NCI-H1436 (cell line): ENCODE measurements at places on chromosomes 2 and 18.

DNA sequence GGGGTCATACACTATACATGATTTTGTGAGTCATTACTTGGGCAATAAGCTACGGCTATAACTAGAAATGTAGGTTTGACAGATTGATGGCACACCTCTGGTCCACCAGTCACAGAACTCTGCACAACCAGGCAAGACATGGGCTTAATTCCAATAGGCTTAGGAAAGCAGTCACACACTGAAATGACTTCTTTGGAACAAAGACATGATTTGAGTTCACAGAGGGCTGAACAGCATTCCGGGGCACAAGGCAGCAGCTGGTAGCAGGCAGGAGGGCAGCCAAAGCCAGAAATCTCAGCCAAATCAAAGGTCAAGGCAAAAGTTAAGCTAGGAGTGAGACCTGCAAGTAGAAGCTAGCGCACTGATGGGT, 27.4 kb downstream of the FABP1 start:
- DNase-seq, result no peak

DNA sequence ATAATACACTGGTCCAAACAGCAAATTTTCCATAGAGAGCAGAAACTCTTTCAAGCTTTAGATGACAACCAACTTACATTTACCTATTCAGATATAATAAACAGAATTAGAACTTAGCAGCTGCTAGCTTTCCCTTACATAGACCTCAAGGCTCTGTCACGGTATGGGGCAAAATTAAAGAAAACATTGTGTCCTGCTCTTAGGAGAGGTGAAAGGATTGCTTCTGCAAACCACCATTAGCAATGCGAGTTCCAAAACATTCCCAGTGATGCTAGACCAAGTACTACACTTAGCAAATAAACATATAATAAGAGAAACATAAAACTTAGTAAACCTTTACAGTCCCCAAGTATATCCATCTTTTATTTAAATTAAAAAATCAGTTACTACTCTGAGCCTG, 183.3 kb downstream of the CAMKMT start:
- DNase-seq, result no peak

GRCh38 chr2:85959185-85959584, 70.4 kb upstream of the ST3GAL5 start:
- DNase-seq, result no peak

GRCh38 chr2:96185516-96185915, 23.1 kb downstream of the STARD7 start:
- no peak for DNase-seq

GRCh38 chr2:5482929-5483331, 209.3 kb upstream of the SOX11 start:
- DNase-seq, result no peak

DNA sequence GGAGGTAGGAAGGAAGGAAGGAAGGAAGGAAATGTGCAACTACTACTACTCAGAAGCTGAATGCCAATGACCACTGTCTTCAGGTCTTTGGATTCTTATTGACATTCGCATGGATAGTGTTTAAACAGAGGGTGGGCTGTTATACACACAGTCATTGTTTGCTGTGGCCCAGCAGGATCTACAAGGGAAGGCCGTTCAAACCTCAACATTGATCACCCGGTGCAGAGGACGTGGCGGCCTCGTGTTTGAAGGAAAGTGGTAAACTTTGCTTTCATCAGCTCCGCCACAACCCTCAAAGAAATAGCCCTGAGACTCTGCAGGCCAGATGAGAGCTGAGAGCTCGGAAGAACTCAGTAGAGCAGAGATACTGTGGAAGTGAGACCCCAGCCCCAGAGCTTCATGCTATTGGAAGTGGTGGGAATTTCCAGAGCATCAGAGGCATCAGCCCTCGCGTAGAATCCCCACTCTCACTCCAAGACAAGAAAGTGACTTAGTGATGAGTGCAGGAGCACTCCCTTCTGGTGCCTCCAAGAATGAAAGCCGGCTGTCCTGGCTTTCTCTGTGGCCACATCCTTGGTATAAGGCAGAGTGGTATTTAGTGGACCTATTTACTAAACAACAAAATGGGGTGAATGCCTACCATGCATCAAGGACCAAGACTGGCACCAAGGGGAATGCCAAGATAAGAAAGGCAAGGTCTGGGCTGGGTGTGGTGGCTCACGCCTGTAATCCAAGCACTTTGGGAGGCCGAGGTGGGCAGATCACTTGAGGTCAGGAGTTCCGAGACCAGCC, 10.1 kb upstream of the ROCK2 start:
- DNase-seq, result no peak

DNA sequence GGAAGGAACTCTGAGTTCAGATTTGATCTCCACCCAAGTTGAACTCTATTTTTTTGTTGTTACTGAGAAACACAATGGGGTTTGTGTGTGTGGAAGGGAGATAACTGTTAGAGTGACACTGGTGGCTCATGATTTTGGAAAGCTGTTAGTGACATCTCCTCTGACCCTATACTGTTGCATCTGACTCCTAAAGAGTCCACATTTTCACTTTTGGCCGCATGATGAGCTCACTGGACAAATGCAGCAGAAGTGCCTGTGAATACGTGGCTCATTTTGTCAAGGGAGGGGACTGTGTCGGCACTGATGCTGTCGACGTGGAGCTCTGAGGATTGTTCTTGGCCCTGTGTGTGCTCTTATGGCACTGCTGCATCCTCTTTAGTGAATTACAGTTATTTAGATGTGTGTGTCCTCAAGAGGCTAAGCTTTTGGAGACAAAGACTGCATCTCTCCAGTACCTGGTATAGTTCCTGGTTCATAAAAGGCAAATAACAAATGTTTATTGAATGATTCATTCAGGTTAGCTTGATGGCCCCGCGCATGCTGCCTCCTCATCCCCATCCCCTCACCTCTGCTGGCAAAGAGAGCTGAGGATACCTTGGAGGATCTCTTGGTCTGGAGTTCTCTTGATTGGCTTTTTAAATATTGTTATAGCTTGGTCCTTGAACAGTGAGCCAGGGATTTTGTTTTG, 135.4 kb downstream of the PHLPP1 start:
- DNase-seq, result no peak

DNA sequence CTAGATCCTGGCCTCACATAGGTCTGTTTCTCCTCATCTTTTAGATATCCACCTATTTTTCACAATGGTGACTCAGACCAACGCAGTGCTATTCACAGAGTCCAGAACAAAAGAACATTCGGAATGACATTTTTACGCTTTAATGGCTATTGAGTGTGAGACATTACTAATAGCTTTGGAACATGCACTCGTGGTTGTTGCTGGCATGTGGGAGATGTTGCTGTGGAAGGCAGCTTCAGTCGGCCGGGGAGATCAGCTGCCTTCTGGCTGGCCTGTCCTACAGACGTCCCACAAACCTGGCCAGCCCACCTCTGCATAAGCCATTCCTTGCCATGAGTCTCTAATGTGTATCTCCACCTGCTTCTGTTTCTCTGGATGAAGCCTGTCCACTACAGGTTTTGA, 3.4 kb downstream of the MBP start:
- DNase-seq, result no peak

DNA sequence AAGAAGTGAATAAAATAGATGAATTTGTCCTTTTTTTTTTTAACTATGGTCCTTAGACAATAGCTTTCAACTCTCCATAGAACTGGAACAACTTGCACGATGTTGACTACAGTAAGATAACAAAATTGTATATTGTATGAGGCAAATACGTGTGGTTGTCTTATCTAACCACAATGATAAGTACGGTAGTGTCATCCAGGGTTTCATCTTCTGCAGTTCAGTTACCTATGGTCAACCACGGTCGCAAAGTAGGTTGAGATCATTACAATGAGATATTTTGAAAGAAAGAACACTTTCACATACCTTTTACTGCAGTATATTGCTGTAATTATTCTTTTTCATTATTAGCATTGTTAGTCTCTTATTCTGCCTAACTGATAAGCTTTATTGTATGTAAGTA, 295.2 kb downstream of the PARD3B start:
- no peak for DNase-seq

DNA sequence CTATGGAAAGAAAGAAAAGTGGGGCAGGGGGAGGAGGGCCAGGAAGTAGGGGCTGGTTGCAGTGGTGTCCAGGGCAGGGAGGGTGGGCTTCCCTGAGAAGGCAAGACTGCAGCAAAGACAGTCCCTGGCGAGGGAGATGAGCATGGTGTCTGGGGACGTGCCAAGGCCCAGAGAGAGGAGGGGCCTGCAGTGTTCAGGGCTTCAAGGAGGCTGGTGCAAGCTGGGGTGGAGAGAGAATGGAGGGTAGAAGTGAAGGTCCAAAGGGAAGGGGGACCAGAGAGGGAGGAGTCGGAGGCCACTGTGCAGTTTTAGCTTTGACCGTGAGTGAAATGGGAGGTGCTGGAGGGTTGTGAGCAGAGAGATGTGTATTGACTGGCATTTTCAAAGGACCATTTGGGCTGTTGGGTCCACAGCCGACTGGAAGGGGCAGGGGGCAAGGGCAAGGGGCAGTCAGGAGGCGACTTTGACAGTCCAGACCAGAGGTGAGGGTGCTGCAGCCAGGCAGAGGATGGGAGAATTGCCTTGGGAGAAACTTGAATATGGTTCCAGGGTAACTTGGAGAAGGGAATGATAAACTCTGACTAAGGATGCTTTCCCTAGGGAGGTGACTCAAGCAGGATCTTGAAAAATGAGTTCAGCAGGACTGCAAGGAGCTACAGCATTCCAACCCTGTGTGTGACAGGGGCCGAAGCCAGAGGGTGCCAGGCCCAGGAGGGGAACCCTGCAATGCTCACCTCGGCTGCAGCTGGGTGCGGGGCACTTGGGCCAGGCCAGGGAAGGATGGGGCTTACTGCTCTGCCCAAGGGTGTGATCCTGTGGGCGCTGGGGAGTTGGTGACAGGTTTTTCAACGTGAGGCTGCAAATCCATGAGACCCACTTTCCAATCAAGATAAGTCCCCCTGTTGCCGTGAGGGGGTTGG, 177.1 kb upstream of the HAAO start:
- DNase-seq, result no peak

DNA sequence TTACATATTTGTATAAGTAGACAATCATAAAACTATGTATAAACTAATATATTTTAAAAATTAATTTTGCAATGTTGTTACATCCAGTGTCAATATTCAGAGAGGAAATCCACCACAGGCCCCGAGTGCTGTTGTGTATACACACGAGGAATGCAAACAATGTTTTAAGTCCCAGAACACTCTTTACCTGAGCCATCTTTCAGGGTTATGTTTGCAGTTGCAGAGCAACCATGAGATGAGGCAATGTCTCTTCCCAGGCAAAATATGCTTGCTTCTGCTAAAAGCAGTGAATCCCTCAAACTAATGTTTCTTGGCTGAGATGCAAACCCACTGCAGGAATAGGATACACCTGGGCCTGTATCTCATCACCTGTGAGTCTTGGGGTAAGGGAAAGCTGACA, 91.3 kb downstream of the ASXL2 start:
- no peak for DNase-seq

DNA sequence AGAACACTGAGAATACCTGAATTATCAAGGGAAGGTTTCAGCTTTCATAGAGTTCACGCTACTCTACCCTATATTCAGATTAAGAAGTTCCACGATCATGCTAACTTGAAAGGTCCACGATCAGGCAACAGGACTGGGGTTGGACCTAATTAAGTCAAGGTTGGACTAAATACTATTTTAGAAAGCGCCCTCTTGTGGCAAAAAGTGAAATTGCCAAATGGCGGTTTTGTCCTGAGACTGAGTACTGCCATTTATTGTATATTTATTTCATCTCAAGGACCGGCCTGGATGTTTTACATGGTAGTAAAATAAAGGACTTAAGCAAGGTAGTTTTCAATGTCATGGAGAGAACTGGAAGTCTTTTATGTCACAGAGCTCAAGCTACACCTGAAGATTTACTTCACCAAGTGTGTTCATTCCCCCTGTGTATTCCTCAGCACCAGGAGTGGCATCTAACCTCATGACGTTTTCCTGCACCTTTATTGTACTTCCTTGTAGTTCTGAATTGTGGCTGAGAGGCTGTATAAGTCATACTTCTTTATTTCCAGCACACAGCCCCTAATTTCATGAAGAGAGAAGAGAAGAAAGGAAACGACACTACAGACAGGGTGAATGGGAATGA, 56.8 kb downstream of the SRD5A2 start:
- peak; percentile 47 for DNase-seq

GRCh38 chr18:32909798-32910561, 137.2 kb upstream of the KLHL14 start:
- no peak for DNase-seq

GRCh38 chr2:169670215-169670651, 24.0 kb downstream of the CFAP210 start:
- no peak for DNase-seq

- no peak for DNase-seq
Observed at GRCh38 chr2:46837112-46837454, 78.5 kb downstream of the MCFD2 start.

- DNase-seq, result no peak
Observed at GRCh38 chr2:159140070-159140769, 146.3 kb downstream of the WDSUB1 start.

DNA sequence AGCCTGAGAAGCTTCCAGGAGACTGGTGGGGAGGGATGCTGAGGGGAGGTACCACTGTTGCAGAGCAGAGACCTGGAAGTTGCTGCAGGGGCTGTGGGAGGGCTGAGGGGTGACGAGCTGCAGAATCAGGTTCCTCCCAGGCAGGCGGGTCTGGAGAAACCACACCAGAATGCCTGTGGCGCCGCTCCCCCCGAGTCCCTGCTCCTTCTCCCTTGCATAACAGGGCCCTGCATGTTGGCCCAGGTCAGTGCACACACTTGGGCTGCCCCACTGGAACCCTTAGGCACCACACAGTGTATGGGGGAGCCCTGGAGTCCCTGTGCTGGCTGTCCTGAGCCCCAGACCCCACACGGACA, 60.4 kb downstream of the ARL4C start:
- DNase-seq, result no peak

GRCh38 chr2:139790807-139791752, 1010.9 kb upstream of the NXPH2 start:
- peak; percentile 36 for DNase-seq

DNA sequence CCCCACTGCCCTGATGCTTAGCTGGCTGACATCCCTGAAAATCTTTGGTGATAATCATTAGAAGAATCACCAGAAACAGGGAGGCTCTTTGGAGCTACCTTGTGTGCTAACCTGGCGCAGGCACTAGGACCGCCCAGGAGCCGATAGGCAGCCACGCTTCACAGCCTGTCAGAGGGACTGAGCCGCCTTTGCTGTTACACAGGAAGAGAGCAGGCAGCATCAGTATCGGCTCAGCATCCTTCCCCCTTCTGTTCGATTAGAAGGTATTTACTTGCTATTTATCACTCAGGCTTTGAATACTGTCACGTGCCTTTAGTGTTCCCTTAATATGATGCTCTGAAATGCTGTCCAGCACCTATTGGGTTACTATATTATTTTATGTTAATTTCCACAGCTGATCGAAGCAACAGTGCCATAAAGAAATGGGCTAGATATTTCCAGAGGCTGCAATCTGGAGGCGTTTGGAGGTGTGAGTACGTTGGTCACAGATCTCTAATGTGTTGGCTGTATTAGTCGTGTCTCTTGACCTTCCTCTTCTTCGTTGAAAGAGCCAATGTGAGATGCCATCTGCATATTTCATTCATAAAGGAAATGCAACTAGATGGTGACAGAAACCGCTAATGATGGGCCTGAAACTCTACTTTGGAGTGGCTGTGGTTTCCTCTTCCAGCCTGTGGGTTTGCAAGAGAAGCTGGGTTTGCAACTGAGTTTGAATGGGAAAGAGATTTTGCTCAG, 110.4 kb upstream of the RAB27B start:
- no peak for DNase-seq

- DNase-seq, result no peak
Observed at GRCh38 chr18:35030277-35030989, 10.8 kb upstream of the MAPRE2 start.
